Activated CD8-positive, alpha-beta memory T cell treated with anti-CD3 and anti-CD28 coated beads for 1 hour (primary cell): ENCODE measurements at places on chromosomes 3 and 15.

DNA sequence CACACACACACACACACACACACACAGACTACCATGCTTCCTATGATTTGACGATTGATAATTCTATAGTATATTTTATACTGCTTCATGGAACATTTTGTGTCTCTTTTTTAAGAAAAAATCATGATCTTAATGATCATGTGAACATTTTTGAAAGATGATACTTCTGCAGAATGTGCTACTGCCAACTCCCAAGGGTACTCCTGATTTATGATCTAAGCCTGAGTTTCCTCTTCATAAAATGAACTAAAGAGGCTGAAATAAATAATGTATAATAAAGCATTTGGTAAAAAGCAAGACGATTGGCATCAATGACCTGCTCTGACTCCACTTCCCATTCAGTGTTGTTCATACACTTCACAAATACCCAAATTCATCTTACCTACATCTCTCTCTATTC lies 333.8 kb upstream of the RBMS3 start:
- DNase-seq: no peak

DNA sequence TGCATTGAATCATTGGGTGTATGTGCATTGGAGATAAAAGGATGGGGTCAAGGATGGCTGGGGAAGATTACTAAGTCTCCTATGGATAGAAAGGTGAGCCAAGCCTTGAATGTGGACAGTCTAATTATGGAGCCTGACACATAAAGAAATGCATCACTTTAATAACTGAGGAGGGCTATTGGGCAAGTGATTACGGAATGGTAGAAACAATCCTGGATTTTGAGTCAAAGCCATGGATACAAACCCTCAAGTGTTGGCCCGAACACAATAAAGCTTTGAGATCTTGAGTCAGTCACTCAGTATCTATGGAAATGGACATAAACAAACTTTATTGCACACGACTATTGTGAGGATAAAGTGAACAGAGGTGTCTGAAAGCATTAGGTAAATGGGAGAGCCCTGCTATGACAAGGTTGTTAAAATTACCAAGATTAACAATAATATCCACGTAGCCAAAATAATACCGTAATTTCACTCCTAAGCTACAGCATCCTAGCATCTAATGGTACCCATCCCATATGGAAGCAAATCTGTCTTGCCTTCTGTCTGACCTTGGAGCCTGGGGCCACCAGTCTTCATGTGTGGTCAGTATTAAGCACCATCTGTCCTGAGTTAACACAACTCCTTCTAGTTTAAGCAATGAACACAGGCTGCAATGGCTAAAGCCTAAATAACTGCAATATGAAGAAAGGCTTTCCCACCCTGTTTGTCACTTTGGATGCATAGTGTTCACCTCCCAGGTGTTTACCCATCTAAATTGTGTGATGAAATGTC lies 136.9 kb upstream of the PRICKLE2 start:
- DNase-seq: no peak

GRCh38 chr3:11390411-11391131 lies 118.4 kb downstream of the ATG7 start:
- DNase-seq: no peak

DNA sequence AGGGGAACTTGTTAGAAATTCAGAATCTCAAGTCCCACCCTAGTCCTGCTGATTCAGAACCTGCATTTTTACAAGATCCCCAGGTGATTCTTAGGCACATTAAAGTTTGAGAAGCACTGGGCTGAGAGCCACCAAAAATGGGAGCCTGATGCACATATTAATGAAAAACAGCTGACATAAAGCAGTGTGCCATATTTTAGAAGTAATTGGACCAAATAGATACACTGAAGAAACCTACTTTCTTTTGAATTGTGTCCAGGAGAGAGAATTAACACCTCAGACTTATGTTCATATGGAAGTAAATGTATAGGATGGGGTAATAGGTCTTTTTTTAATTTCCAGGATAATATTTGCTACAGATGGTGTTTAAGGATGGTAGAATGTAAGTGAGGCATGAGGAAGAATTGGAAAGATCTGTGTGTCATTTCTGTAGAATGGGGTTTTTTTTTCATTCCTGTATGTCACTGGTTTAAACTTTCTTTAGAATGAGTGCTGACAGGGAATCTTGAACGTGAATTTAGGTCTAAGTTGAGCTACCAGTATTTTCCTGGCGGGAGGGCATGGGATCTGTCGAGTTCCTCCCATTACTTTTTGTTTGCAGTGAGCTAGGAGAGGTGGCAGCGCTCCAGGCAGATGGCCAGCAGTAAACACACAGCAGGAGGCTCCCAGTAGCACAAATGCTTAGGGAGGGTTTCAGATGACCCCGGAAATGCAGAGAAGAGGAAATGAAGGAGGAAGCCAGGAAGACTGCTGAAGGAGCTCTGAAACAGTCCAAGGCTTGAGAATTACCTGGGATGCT lies 185.6 kb downstream of the PLCL2 start:
- no peak for DNase-seq

DNA sequence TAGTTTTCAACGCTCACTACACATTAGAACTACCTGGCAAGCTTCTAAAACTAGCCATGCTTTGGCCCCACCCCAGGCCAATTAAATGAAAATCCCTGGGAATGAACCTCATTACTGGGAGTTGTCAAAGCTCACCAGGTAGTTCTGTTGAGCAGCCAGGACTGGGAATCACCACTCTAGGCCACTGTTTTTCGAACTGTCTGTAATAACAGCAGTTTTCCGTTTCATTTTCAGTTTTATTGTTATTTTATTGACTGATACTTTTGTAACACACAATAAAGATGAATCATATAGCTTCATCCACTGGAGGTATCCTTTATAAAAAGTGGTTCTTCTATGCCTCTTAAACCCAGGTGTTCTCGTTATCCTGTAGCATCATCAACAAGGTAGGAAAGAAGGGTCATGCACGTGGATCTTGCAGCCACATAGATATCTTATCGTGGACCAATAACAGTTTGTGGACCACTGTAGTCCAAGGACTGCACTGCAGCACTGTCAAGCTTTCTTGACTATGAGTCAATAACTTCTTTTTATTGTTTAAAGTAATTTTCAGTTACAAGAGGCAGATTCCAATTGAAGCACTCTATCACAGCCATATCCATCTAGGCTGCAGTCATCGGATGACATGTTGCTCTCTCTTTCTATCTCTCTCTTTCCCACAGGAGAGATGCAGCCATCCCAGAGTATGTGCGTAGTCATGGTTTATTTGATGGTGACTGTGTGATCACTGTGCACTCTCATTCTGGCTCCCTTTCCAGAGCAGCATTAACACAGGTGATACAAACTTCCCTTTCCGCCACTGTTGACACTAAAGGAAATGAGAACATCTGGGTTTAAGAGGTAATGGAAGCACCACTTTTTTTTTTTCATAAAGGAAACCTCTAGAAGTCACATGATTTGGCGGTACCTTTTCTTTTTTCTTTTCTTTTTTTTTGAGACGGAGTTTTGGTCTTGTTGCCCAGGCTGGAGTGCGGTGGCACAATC lies 39.0 kb upstream of the BLM start:
- DNase-seq: no peak

GRCh38 chr15:74789171-74789631 lies 7.3 kb downstream of the CSK start:
- no peak for DNase-seq

DNA sequence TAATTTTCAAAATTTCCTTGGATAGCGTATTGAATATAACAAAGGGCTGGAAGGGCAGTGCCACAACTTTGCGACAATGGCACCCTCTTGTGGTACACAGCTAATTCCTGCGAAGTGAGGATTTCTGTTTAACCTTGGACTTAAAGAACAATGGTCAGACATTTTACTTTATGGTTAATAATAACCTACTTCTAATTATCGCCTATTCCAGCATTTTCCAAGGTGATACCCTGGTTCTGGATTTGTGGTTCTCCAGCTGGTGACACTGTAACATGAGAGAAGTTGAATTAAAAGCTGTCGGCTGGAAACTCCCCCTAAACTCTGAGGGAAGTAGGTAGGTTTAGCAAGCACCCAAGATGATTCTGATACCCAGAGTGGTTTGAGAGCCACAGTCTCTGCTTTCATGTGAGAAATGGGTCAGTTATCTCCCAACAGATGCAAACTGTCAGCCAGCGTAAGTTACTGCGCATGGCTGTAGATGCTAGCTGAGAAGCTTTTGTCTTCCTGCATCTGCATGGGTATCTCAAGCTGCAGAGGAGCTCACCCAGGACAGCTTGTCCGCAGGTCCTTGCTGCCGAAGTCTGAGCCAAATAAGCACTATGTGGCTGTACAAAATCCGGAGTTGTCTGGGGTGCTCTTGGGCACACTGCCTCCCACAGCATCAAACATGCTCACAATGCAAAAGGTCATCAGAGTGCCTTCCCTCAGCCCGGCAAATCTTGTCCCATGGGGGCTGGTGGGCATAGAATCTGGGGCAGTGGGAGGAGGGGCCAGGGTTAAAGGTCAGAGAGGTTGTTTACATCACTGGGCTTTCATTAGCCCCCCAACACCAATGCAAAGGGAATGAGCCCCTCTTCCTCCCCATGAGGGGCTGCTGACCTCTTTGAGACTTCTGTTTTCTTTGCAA lies 6.6 kb upstream of the CHSY1 start:
- DNase-seq: peak; percentile 34

DNA sequence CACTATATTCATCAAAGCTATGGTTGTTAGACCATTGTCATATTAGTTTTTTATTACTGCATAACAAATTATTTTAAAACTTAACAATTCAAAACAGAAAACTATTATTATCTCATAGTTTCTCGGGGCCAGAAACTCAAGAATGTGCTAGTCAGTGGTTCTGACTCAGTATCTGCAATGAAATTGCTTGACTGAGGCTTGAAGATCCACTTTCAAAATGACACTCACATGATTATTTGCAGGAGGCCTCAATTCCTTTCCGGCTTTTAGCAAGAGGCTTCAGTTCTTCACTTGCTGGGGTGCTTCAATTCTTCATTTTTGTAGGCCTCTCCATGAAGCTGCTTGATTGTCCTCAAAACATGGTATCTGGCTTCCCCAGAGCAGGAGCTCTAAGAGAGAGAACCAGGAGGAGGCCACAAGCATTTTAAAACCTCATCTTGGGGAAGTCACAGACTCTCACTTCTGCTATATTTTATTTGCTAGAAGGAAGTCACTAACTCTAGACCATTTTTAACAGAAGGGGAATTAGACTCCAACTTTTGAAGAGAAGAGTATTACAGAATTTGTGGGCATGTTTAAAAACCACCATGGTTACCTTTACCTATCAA lies 383.7 kb downstream of the MFSD1 start:
- no peak for DNase-seq

- DNase-seq: no peak
Measured at GRCh38 chr15:64987136-64987535, 2.6 kb downstream of the SPG21 start.

DNA sequence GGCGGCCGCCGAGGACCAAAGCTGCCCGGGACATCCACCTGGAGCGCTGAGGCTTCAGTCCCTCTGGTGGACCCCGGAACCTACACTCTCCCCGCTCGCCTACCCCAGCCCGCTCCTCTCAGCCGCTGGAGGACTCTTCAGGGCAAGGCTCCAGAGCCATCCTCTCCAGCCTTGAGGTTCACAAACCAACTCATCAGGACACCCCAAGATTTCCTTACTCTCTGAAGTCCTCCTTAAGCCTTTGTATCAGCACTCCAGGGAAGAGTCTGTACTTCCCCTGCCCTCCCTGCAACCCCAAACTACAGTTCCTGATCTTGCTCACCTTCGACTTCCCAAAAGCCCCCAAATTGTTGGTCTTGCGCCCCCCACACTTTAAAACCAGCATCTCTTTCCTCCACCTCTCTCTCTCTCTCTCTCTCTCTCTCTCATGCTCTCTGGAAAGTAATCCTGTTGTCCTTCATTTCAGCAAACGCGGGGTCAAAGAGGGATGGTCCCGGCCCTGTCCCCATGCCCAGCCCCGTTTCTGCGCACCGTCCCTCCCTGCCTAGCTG lies 438 bp downstream of the THBS1 start:
- DNase-seq: no peak

GRCh38 chr3:98573181-98573728 lies 20.2 kb downstream of the CPOX start:
- no peak for DNase-seq

GRCh38 chr3:24357635-24358034 lies 137.0 kb downstream of the THRB start:
- DNase-seq: no peak

- no peak for DNase-seq
Measured at GRCh38 chr3:109132801-109133473, 3.6 kb upstream of the C3orf85 start.

DNA sequence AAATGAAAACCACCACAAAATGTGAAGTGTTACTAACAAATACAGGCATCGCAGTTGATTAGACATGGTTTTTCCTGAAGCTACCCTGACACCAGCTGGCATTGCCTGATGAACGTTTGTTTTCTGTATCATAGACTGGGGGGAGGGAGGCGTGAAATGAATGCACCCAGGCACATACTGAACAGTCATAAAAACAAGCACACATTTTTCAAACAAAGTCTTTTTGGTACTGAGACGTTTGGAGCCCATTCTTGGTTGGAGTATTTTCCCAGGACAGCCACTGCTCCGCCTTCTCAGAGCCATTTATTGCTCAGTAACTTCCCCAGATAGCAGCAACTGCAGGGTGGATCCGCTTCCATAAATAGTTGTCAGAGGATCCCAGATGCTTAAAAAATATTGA lies 52.4 kb downstream of the KLF13 start:
- DNase-seq: no peak

DNA sequence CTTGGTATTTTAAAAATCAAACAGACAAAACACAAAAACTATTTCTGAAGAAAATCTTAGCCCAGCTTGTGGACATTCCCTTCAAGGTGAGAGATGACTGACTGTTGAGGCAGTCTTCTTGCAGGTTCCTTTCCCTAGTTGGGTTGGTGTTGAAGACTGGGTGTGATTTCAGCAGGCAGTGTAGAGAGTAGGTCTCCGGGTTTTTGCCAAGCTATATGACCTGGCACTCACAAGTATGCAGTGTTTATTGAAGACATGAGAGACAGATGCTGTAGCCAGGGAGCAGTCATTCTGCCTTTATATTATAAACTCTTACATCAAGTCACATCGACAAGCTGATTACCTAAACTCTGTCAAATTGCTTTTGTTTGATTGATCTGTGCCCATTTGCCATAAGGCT lies 17.5 kb downstream of the SENP8 start:
- no peak for DNase-seq

- no peak for DNase-seq
Measured at GRCh38 chr15:80662757-80663553, 32.2 kb upstream of the ABHD17C start.
